IPS DF 6.9 (cell line): ENCODE measurements at places on chromosomes 16 and 17.
A peak's percentile ranks its signal among the peaks of the same experiment; 100 is the strongest.

DNA sequence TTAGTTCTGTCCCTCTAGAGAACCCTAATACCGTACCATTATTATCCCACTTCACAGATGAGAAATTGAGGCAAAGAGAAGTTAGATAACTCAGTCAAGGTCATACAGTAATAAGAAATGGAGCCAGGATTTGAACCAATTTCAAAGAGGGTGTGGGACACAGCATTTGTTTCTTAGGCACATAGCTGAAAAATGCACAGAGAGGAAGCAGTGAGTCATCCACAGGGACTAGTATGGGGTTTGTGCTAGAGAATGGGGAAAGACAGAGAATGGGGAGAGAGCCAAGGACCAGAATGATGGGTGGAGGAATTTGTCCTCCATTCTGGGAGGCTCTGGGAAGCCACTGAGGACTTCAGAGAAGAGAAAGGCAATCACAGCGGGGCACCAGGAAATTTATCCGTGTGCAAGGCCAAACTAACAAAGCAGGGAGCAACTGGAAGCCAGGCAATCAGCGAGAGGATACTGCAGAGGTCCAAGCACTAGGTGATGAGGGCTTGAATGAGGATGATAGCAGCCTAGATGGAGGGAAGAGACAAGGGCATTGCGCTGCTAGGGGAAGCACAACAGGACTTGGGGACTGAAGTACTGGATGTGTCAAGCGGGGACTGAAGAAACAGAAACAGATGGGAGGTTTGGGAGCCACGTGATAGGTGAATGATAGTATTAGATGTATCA lies 78.1 kb upstream of the ZFHX3 start:
- no peak overlapping the region for H3K4me3 ChIP-seq
- no peak for DNase-seq
- H3K36me3 ChIP-seq, result no peaks in the 10 kb centered on the region
- H3K27me3 ChIP-seq, result no peaks in the 10 kb centered on the region
- 0 out of 2 replicates have a peak, but pooled peaks cover 3% of the 10 kb centered on the region for H3K4me1 ChIP-seq
- H3K27ac ChIP-seq, result no peak overlapping the region

DNA sequence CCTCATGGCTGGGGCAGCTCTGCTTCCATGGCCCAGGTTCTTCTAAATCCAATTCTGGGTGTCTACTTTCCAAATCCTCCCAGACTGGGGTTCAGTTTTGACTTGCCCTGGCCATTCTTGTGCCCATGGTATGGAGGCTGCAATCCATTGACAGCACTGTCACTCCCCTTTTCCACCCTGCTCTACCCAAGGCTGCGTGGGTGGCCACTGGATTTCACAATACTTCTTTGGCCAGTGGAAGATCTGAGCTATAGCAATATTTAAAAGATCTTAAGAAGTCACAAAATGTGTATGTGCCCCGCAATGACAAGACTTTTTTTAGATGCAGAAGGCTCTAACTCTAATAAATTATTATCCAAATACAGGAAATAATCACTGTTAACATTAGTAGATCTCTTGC lies 329.4 kb upstream of the CCL2 start:
- H3K27ac ChIP-seq, result no peak overlapping the region
- DNase-seq, result no peak
- H3K27me3 ChIP-seq, result no peaks in the 10 kb centered on the region

- H3K36me3 ChIP-seq, result peaks cover 9% of the 10 kb centered on the region; the same call in 1 of the 2 replicates
- H3K27me3 ChIP-seq, result 0 out of 2 replicates have a peak, but pooled peaks cover 1% of the 10 kb centered on the region
- no peak for DNase-seq
Measured at GRCh38 chr17:81924557-81925532, 2.7 kb downstream of the MAFG start.

GRCh38 chr16:6576113-6576512 lies 756.5 kb upstream of the RBFOX1 start:
- no peak overlapping the region for H3K27ac ChIP-seq
- DNase-seq, result no peak
- H3K27me3 ChIP-seq, result no peaks in the 10 kb centered on the region
- H3K4me3 ChIP-seq, result no peak overlapping the region

GRCh38 chr17:27536781-27537180 lies 80.5 kb downstream of the KSR1 start:
- peaks cover 4% of the 10 kb centered on the region; the same call in 1 of the 2 replicates for H3K4me1 ChIP-seq
- DNase-seq, result no peak
- no peak overlapping the region for H3K27ac ChIP-seq

GRCh38 chr17:65185668-65186382 lies 48.7 kb downstream of the RGS9 start:
- no peak overlapping the region for H3K27ac ChIP-seq
- no peak for DNase-seq
- H3K36me3 ChIP-seq, result no peaks in the 10 kb centered on the region
- H3K4me3 ChIP-seq, result no peak overlapping the region
- no peaks in the 10 kb centered on the region for H3K27me3 ChIP-seq

- DNase-seq, result no peak
- no peak overlapping the region for H3K4me3 ChIP-seq
- peaks cover 2% of the 10 kb centered on the region; the same call in 1 of the 2 replicates for H3K4me1 ChIP-seq
- H3K27me3 ChIP-seq, result no peaks in the 10 kb centered on the region
Measured at GRCh38 chr16:52114379-52114778, 432.6 kb downstream of the TOX3 start.

DNA sequence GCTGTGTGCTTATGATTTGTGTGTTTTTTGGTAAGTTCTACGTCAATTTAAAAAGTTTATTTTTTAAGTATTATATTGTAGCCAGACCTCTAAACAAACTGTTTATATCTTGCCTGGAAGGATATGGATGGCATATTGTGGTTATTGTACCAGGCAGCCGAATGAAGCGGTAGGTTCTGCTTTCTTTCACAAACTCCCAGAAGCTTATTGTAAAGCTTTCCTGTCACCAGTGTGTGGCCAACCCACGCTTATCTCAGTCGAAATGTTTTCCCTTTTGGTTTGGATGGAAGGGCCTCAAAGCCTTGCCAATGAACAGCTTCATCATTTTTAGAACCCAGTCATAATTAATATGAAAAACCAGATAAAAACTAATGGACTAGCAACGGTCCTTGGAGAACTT lies 53.1 kb downstream of the CYB5B start:
- H3K36me3 ChIP-seq, result no peaks in the 10 kb centered on the region
- no peak overlapping the region for H3K4me3 ChIP-seq
- H3K27ac ChIP-seq, result no peak overlapping the region
- no peak for DNase-seq
- no peaks in the 10 kb centered on the region for H3K27me3 ChIP-seq

DNA sequence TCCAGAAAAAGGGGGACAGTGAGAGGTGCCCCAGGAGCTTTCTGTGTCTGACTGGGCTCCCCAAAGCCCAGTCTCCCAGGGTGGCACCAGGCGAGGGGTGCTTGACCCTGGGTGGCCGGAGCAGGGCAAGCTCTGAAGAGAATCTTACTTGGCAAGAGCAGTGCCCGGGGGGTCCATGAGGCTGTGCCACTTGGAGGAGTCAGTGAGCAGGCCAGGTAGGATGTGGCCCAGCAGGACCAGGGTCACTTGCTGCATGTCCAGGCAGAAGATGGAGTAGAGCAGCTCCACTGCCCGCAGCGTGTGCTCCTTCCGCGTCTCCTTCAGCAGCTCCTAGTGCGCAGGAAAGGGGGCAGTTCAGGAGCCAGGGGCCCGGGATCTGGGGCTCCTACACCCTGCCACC lies 7.3 kb downstream of the CSF3 start:
- H3K4me1 ChIP-seq, result peaks cover 14% of the 10 kb centered on the region
- H3K27ac ChIP-seq, result no peak overlapping the region
- peaks cover 34% of the 10 kb centered on the region for H3K36me3 ChIP-seq
- no peak overlapping the region for H3K4me3 ChIP-seq
- DNase-seq, result no peak
- no peaks in the 10 kb centered on the region for H3K27me3 ChIP-seq

GRCh38 chr17:58516644-58517377 lies 2.4 kb upstream of the MTMR4 start:
- peak overlapping the region; percentile 61; the same call in 1 of the 2 replicates for H3K4me3 ChIP-seq
- 0 out of 2 replicates have a peak, but pooled peaks cover 2% of the 10 kb centered on the region for H3K36me3 ChIP-seq
- H3K27ac ChIP-seq, result no peak overlapping the region
- H3K4me1 ChIP-seq, result peaks cover 4% of the 10 kb centered on the region; the same call in 1 of the 2 replicates
- no peaks in the 10 kb centered on the region for H3K27me3 ChIP-seq
- DNase-seq, result no peak

GRCh38 chr17:44190481-44190880 lies 3.7 kb downstream of the TMUB2 start:
- H3K27me3 ChIP-seq, result no peaks in the 10 kb centered on the region
- peaks cover 3% of the 10 kb centered on the region; the same call in 1 of the 2 replicates for H3K4me1 ChIP-seq
- no peak for DNase-seq
- H3K27ac ChIP-seq, result no peak overlapping the region
- H3K4me3 ChIP-seq, result no peak overlapping the region

GRCh38 chr17:40509626-40510327 lies 8.4 kb upstream of the TNS4 start:
- H3K27me3 ChIP-seq, result no peaks in the 10 kb centered on the region
- no peak overlapping the region for H3K4me3 ChIP-seq
- H3K4me1 ChIP-seq, result peaks cover 4% of the 10 kb centered on the region
- no peak overlapping the region for H3K27ac ChIP-seq
- no peaks in the 10 kb centered on the region for H3K36me3 ChIP-seq

DNA sequence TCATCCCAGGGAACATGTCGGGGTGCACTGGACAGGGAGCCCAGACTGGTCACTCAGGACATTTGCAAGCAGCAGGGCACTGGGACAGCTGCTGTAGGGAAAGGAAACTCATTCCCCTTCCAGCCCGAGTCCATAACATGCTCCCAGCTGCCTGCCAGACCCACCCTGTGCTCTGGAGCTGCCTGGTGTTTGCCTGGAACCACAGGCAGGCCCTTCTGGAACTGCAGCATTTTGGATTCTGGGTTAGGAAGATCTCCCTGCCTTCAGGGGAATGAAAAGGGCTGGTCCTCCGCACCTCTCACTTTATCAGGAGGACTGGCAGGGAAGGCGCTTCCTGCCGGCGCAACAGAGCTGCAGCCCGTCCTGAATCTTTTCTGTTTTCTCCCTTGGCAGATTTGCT lies 41.2 kb downstream of the MEAK7 start:
- H3K36me3 ChIP-seq, result no peaks in the 10 kb centered on the region; the same call in 1 of the 2 replicates
- H3K27me3 ChIP-seq, result no peaks in the 10 kb centered on the region
- H3K4me1 ChIP-seq, result no peaks in the 10 kb centered on the region; the same call in 1 of the 2 replicates
- no peak overlapping the region for H3K27ac ChIP-seq

GRCh38 chr16:14444979-14445810 lies 184.9 kb downstream of the PARN start:
- H3K27me3 ChIP-seq, result no peaks in the 10 kb centered on the region
- no peak for DNase-seq
- H3K27ac ChIP-seq, result no peak overlapping the region
- H3K4me1 ChIP-seq, result no peaks in the 10 kb centered on the region; the same call in 1 of the 2 replicates

- DNase-seq, result no peak
- no peak overlapping the region for H3K27ac ChIP-seq
- H3K4me3 ChIP-seq, result no peak overlapping the region
- H3K4me1 ChIP-seq, result no peaks in the 10 kb centered on the region
- H3K36me3 ChIP-seq, result no peaks in the 10 kb centered on the region
- no peaks in the 10 kb centered on the region for H3K27me3 ChIP-seq
Measured at GRCh38 chr16:82470620-82471152, 156.1 kb upstream of the CDH13 start.

- no peak overlapping the region for H3K27ac ChIP-seq
- H3K4me1 ChIP-seq, result no peaks in the 10 kb centered on the region
- DNase-seq, result no peak
Measured at GRCh38 chr16:27505297-27506236, 44.1 kb downstream of the GTF3C1 start.

DNA sequence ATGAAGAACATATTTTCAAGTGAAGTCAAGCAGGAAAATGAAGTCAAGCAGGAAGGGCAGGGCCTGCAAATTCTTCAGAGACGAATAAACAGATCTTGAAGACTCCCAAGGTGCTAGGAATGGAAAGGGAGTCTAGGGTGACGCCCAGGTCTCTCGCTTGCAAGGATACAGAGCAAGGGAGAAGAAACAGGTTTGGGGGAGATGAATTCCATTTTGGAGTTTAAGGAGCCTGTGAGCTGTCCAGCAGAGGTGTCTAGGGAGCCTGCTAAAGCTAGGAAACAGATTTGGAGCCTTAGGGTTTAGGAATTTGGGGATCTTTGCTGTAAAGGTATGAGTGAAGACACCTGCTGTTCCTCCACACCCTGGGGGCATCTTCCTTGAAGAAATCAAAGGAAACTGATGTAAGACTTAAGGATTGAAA lies 2.0 kb upstream of the UNKL start:
- no peaks in the 10 kb centered on the region; the same call in 1 of the 2 replicates for H3K36me3 ChIP-seq
- no peaks in the 10 kb centered on the region for H3K4me1 ChIP-seq
- no peak for DNase-seq
- H3K27me3 ChIP-seq, result no peaks in the 10 kb centered on the region

DNA sequence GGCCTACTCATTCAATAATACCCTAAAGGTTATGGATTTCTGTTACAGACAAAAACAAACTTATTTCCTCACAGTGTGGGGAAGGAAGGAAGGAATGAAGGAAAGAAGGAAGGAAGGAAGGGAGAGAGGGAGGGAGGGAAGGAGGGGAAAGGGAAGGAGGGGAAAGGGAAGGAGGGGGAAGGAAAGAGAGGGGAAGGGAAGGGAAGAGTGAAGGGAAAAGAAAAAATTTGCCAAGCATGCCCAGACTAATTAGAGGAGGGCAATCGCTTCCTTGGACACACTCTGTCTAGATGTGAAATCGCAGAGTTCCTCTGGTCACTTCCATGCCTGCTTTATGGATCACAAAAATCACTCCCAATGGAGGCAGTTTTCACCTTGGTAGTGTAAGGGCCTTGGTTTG lies 570.1 kb upstream of the SOX9 start:
- H3K27ac ChIP-seq, result no peak overlapping the region
- DNase-seq, result no peak
- no peak overlapping the region for H3K4me3 ChIP-seq

DNA sequence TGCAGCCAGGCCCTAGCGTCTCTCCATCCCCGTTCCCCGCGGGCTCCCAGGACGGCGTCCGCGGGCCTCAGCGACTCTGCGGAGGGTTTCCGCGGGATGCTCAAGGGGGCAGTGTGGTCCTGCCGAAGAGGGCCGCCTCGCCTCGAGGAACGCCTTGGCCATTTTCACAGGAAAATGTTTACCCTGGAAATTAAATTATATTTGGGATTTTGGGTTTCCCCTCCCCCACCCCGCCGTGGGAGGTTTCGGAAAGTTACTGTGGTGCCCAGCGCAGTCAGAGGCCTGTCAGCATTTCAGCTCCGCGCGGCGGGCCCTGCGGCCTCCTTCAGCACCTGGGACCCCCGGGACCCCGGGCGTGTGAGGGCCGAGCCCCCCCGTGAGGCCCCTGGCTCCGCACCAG lies 94.5 kb downstream of the PCTP start:
- H3K27ac ChIP-seq, result no peak overlapping the region
- H3K4me1 ChIP-seq, result no peaks in the 10 kb centered on the region
- peak overlapping the region; percentile 23; the same call in 1 of the 2 replicates for H3K4me3 ChIP-seq
